H9 (cell line): ENCODE measurements at places on chromosomes 7 and 10. TPM values are rescaled to one million over a fixed set of nuclear protein-coding genes. Genes with fewer than 3 reads are reported as not detected.

RBP3 gene
- not detected in 2 replicates for total RNA-seq

MYOZ1 gene
- 1.5 and 2.4 TPM in 2 replicates for total RNA-seq

H2BK1 gene
- total RNA-seq: 0.97 TPM in 1 of 2 replicates, not detected in the other

GOLGA7B gene
- 0.02 and 0.04 TPM in 2 replicates for total RNA-seq

ACHE gene
- total RNA-seq: 5.7 and 7.0 TPM in 2 replicates

NXPH1 gene
- 0.11 and 0.15 TPM in 2 replicates for total RNA-seq

SPAM1 gene
- not detected in 2 replicates for total RNA-seq

UNCX gene
- not detected in 2 replicates for total RNA-seq

CDHR1 gene
- 6.4 and 6.6 TPM in 2 replicates for total RNA-seq

ZNF655 gene
- total RNA-seq: 48.8 and 49.2 TPM in 2 replicates

EXOSC1 gene
- total RNA-seq: 60.3 and 66.4 TPM in 2 replicates

MPP7 gene
- total RNA-seq: 4.7 and 6.9 TPM in 2 replicates

OR13A1 gene
- 0.13 and 0.15 TPM in 2 replicates for total RNA-seq

ERVW-1 gene
- 0.09 TPM in 1 of 2 replicates, not detected in the other for total RNA-seq

LIPF gene
- total RNA-seq: not detected in 2 replicates

PDIA4 gene
- 217 and 230 TPM in 2 replicates for total RNA-seq

UNC5B gene
- total RNA-seq: 28.4 and 29.7 TPM in 2 replicates

GJD4 gene
- total RNA-seq: not detected in 2 replicates

MSS51 gene
- 1.4 and 1.9 TPM in 2 replicates for total RNA-seq

OR2A1 gene
- total RNA-seq: not detected in 2 replicates

COL1A2 gene
- total RNA-seq: 42.1 and 42.8 TPM in 2 replicates

KDM7A gene
- total RNA-seq: 6.6 and 7.0 TPM in 2 replicates

MRLN gene
- total RNA-seq: not detected in 2 replicates

CTAGE8 gene
- 4.9 and 5.1 TPM in 2 replicates for total RNA-seq

C7orf57 gene
- total RNA-seq: 0.35 TPM in 1 of 2 replicates, not detected in the other

HOXA7 gene
- not detected in 2 replicates for total RNA-seq

PHKG1 gene
- total RNA-seq: 0.42 and 0.64 TPM in 2 replicates

INMT gene
- 0.59 and 0.70 TPM in 2 replicates for total RNA-seq

STARD3NL gene
- 33.5 and 36.5 TPM in 2 replicates for total RNA-seq

OR2A7 gene
- total RNA-seq: 1.6 and 2.5 TPM in 2 replicates

STOX1 gene
- total RNA-seq: 5.8 and 5.9 TPM in 2 replicates

CTTNBP2 gene
- total RNA-seq: 15.7 and 17.6 TPM in 2 replicates

RADIL gene
- total RNA-seq: 3.5 and 4.7 TPM in 2 replicates

PAPOLB gene
- 0.04 and 0.13 TPM in 2 replicates for total RNA-seq

DRGX gene
- not detected in 2 replicates for total RNA-seq

BTBD16 gene
- not detected in 2 replicates for total RNA-seq

CALCR gene
- total RNA-seq: 0.44 and 0.52 TPM in 2 replicates

SGCE gene
- 30.5 and 30.8 TPM in 2 replicates for total RNA-seq

SYT15B gene
- total RNA-seq: 0.24 TPM in 1 of 2 replicates, not detected in the other

AS3MT gene
- total RNA-seq: 16.4 and 16.5 TPM in 2 replicates

IQCE gene
- total RNA-seq: 6.7 and 7.0 TPM in 2 replicates

GALNT17 gene
- total RNA-seq: 41.6 and 43.2 TPM in 2 replicates

TMEM273 gene
- not detected in 2 replicates for total RNA-seq

NEBL gene
- total RNA-seq: 20.4 and 20.9 TPM in 2 replicates

SPAG6 gene
- total RNA-seq: 0.24 and 0.29 TPM in 2 replicates

PAPSS2 gene
- total RNA-seq: 24.0 and 24.5 TPM in 2 replicates

TMEM140 gene
- not detected in 2 replicates for total RNA-seq
